Epithelial cell of proximal tubule (primary cell): ENCODE measurements at places on chromosomes 11 and 22. TPM values are rescaled to one million over a fixed set of nuclear protein-coding genes. Genes with fewer than 3 reads are reported as not detected.

DNA sequence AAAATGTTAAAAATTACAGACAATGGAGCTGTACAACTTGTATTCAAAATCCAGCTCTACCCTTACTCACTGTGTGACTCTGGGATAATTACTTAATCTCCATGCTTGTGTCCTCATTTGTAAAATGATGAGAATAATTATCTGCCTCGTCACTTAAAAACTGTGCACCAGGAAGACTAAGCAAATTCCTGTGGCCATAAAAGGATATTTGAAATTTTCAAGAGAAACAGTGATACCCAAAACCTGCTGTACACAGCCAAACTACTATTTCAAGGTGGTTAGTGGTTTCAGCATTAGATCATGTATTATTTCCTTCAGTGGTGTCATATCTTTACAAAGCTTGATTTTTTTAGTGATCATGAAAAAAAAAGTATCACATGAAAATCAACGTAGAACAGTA lies 136.9 kb downstream of the METTL15 start:
- no peak for DNase-seq

- DNase-seq, result no peak
Measured at GRCh38 chr22:26552466-26552865, 37.5 kb downstream of the TPST2 start.

- DNase-seq, result no peak
Measured at GRCh38 chr11:127670374-127671119, 670.0 kb upstream of the KIRREL3 start.

DNA sequence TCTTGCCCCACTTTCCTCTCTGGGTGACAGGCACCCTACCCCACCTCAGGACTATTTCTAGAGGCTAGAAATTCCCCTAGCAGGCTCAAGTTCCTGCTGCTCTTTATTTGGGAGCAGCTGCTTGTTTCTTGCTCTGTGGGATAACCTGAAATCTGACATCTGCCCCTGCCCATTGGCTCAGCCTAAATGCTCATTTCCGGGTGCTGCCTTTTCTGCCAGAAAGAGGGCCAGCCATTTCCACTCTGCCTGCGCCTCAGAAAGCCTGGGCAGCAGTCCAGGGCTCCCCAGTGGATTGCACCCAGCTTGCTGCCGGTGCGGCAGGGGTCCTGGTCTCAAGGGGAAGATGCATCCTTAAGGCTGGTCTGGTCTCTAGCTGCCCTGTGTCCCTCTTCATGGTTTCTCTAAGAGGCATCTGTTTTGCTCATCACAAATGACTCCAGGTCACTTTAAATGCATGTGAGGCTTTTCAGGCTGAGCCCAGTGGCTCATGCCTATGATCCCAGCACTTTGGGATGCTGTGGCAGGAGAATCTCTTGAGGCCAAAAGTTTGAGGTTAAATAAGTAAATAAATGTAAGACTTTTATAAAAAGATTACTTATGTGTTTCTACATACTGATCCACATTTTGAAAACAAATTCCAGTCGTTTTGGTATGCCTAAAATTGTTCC lies 10.3 kb upstream of the PNPLA5 start:
- DNase-seq, result no peak

GRCh38 chr11:107999759-108000455 lies 8.8 kb upstream of the CUL5 start:
- no peak for DNase-seq

DNA sequence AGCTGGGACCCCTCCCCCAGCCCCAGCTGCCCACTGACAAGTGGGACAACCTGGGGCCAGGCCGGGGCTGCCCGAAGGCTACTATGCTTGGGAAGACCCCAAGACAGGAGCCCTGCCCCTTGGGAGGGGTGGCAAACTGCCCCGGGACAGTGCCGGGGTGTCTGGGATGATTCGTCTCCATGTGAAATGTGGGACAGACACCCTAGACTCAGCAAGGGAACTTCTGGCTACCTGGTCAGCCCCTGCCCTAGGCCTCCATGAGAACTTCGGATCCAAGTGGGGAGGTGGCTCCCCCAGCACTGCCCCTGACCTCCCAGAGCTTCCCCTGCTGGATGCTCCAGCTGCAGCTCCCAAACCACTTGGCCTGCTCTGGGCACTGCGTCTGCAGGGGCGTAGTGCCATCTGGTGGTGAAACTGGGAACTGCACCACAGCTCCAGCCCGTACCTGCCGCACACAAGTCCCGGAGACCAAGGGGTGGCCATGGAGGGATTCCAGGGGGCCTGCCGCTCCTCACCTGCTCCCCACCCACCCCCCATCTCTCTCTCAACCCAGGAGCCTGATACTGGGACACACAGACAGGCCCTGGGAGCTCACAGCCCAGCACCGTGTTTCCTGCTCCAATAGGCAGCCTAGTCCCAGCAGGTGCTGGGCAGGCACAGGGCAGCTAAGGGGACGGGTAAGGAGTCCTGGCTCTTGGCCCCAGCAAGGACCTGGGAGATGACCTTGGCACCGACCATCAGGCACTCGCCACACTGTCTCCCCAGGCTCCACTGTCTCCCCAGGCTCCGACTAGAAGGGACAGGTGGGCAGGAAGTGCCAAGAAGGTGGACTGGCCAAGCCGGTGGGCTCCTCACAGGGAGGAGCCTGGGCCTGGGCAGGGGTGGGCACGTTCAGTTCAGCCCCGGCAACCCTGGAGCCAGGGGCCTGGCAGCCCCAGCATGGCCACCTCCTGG lies 194.1 kb downstream of the IGLL1 start:
- peak; percentile 2 for DNase-seq

GRCh38 chr11:69650832-69651344 lies 9.9 kb downstream of the CCND1 start:
- DNase-seq, result no peak

DNA sequence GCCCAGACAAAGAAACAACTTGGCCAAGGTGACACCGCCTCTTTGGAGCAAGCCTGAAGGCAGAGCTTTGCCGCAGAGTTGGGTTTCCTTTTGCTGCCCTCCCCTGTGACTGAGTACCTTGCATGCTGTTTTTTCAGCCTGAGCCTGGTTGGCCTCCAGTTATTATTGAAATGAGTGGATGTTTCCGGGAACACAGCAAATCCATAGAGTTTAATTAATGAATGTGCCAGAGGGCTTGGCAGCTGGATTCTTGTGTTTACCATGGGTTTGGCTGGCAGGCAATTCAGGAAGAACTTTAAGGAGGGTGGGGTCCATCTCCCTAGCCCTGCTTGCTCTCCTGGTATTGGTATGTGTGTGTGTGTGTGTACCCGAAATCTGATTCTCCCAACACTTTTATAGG lies 65.6 kb upstream of the CRYBB3 start:
- no peak for DNase-seq

- no peak for DNase-seq
Measured at GRCh38 chr11:20022363-20023081, 137.8 kb downstream of the DBX1 start.

- no peak for DNase-seq
Measured at GRCh38 chr11:2409611-2410468, 9.3 kb downstream of the TSSC4 start.

GRCh38 chr11:104365676-104366075 lies 201.7 kb upstream of the PDGFD start:
- no peak for DNase-seq

DNA sequence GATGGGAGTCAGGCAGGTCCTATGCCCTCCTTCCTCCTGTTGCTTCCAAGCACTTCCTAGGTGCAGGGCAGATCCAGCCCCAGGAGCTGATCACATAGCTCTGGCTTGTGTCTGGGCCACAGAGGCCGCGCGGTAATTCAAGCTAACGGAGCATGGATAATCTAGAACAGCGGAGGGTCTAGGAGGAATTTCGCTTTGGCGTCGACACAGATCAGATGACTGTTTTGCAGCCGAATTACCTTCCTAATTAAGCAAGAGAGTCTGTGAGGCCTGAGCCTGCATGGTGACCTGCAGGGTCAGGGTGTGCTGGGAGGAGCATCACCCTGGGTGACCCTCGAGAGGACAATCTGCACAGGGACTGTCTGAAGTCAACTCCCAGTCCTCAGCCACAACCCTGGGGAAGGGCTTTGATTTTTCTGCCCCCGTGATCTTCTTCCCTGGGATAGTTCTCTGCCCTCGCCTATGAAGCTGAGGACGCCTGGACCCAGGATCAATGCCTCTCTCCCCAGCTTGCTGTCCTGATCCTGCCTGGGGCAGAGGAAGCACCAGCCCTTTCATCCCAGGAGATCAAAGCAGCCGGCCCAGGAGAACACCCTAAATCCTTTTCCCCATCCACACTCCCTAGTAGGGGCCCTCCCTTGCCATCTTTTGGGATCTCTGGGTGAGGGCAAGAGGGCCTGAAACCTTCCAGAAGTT lies 11.0 kb downstream of the NECTIN1 start:
- DNase-seq, result no peak

DNA sequence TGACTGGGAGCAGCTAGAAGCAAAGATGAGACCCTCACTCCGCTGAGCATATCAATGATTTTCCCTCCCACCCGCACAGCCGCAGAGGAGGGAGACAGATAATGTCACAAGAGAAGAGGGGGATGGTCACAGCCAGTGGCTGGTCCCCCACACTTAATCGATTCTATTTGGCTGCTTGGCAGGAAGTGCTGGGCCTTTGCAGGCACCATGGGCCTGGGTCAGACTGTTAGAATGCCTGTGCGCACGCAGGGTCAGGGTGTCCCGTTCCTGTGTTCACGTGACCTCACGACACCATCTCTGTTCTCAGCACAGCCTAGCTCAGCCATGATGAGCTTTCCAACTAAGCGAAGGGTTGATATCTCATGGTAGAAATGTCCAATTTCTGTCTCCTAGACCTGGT lies 107.0 kb downstream of the MYO18B start:
- no peak for DNase-seq

DNA sequence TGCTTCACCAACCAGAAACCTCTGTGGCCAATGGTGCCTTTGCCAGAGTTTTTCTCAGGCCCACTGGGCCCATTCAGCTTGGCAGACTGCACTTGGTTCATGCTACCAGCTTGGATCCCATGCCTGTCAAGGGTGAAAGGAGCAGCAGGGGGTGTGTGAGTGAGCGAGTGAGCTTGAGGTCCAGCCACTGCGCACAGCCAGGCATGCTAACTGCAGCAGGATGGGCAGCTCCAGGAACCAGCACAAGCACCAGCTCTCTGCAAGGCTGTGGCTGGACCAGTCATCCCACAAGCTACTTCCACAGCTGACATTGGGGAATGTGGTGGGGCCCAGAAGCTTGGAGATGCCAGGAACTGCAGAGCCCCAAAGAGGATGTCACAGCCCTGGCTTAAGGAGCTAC lies 40.8 kb downstream of the DDIAS start:
- no peak for DNase-seq

- no peak for DNase-seq
Measured at GRCh38 chr11:61121192-61121831, 19.0 kb downstream of the CD5 start.

- no peak for DNase-seq
Measured at GRCh38 chr11:95850137-95850536, 59.8 kb downstream of the CEP57 start.

DNA sequence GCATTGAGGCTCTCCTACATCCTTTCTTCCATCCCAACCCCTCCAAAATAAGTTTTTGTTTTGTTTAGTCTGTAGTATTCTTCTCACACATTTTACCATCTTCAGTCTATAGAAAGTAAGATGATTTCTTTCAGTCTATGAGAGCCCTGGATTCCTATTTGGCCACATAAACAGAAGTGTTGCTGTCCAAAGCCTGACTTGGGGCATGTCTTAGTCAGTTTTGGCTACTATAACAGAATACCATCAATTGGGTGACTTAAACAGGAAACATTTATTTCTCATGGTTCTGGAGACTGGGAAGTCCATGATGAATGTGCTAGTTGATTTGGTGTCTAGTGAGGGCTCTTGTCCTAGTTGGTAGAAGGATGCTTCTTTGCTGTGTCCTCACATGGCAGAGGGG lies 146.8 kb upstream of the DDI1 start:
- DNase-seq, result no peak

DNA sequence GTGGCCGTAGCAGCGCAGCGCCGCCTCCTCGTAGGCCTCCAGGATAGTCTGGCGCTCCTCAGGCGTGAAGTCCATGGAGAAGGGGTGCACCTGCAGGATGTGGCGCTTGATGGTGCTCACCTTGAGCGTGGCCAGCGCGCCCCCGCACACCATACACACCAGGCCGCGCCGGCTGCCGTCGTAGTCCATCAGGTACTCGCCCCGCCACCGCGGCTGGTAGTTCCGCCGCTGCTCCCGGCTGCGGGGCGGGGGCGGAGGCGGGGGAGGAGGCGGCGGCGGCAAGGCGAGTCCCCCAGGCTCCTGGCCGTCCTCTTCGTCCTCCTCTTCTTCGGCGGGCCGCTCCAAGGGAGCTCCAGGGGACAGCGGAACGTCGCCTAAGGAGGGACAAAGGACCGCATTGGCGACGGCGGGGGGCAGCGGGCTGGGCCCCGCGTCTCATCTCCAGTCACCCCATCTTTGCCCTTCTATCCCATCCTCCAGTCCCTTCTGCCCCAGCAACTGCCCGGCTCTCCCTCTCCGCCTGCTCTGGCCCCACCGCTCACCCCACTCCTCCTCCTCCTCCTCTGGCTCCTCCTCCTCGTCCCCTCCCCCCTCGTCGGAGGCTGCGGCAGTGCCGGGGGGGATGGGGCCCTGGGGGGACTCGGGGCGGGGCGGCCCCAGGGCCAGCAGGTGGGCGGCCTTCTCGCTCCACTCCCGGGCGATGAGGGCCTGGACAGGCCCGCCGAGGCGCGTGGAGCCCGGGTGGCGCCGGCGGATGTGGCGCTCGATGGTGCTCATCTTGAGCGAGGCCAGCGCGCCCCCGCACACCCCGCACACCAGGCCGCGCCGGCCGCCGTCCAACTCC lies 4.9 kb downstream of the ZFTA start:
- DNase-seq, result no peak

GRCh38 chr11:123188508-123189165 lies 6.4 kb downstream of the CLMP start:
- no peak for DNase-seq

The ZNF214 gene
- 1.1 and 1.5 TPM in 2 replicates for total RNA-seq

The ASCL3 gene
- total RNA-seq, result not detected in 2 replicates

The LRRC4C gene
- total RNA-seq, result 0.12 TPM in 1 of 2 replicates, not detected in the other

The CHRM1 gene
- not detected in 2 replicates for total RNA-seq

The ZNF215 gene
- 2.8 and 5.6 TPM in 2 replicates for total RNA-seq

The SAA2 gene
- 15.2 and 63.5 TPM in 2 replicates for total RNA-seq

The CAPRIN1 gene
- 172 and 222 TPM in 2 replicates for total RNA-seq

The INPP5J gene
- total RNA-seq, result 1.2 and 3.0 TPM in 2 replicates
